ENCODE measurements at places on chromosomes 12 and 14.

DNA sequence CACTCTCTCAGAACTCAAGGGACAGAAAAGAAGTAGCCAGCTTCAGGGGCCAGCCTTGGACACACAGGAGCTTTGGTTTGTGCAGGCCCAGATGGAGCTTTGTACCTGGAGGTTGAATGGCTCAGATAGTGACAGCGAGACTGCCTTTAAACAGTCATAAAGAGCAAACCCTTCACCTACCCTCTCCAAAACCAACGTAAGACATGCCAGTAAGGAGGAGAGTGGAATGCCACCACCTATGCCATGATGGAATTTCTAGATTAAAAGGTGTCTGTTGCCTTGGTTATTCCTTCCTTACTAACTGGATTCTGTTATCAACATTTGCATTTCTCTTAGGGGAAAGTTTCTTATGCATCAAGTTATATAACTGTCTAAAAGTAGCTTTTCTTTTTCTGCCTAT, 98.1 kb downstream of the EML1 start:
- DNase-seq: no peak

GRCh38 chr12:21301-22189, 45.0 kb upstream of the IQSEC3 start:
- DNase-seq: no peak

DNA sequence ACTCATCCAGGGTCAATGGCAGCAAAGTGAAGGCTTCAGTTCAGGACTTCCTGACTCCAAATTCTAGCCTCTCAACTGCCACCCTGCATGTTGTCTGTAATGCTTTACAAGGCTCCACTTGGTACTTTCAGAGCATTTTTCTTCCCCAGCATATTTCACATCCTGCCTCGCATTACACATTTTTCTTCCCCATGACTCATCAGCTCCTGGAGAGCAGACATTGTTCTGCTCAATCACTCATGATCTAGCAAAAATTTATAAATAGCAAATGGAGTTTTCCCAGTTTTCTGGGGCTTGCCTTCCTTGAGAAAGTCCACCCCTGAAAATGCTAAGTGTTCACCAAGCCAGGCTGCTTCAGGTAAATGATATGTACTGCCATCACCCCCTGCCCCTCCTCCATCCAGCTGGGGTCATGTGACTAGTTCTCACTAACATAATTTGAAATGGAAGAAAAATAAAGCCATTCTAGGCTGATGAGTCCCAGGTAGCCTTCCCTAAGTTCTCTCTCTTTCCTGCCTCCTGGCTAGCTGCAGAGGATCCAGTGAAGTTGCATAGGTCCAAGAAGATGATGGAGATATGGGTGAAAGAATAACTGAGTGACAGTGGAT, 69.4 kb downstream of the ARMH4 start:
- no peak for DNase-seq

DNA sequence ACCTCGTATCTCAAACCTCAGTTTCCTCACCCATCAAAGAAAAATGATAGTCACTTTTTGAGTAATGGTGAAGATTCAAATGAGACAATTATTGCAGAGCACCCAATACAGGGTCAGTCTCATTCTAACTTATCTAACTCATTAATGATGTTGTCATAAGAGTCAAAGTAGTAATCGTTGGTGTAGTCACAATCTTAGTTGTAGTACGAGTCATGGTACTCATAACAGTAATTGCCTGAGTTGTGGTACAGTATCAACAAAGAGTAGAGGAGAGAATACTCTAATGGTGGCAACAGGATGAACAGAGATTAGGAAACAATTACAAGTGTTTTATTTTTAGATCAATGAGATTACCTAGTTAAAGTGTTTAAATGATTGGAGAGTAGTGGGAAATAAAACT, 93.6 kb upstream of the TMTC2 start:
- DNase-seq: no peak

GRCh38 chr14:58650857-58651256, 13.1 kb downstream of the DACT1 start:
- DNase-seq: no peak

DNA sequence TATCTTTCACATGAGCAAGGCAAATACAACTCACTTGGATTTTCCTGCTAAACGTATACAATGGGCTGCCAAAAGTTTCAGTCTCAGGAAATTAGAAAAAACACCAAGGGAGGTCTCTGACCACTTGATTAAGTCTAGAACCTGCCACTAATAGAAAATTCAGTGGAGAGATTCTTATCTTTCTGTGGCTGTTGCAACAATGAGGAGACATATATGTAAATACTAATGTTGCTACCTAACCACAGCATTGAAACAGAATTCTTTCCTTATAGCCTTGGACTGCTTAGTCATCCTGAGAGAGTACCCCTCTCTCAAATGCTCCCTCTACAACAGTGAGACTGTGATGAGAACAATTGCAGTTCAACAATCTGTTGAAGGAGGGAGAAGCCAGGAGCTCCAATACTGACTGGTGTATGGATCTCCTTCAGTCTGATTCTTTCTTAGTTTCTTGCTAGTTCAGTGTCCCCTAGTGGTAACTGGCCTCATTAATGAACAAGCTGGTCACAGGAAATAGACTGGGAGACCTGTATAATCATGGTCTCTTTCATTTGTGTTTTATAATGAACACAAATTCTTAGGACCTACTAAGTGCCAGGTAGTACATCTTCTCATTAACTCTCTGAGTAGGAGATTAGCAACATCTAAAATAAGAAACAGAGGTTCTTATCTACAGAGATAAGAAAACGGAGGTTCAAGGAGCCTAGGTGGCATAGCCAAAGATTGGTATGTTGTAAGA, 164.5 kb downstream of the SLC38A4 start:
- DNase-seq: peak; percentile 38

- DNase-seq: no peak
These were observed 331.4 kb downstream of the MED13L start for GRCh38 chr12:115946092-115946491.

DNA sequence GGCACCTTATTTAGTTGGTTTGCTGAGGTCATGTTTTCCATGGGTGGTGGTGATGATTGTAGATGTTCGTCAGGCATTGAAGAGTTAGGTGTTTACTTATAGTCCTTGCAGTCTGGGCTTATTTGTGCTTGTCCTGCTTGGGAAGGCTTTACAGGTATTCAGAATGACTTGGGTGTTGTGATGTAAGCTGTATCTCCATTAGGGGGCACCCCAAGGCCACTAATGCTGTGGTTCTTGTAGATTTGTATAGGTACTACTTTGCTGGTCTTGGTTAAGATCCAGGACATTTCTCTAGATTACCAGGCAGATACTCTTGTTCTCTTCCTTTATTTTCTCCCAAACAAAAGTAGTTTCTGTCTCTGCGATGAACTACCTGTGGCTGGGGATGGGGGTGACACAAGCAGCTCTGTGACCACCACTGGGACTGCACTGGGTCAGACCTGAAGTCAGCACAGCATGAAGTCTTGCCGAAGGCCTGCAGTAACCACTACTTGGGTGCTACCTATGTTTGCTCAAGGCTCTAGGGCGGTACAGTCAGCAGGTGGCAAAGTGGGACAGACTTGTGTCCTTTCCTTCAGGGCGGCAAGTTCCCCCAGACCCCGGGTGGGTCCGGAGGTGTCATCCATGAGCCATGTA, 35.8 kb upstream of the FBXO33 start:
- DNase-seq: no peak

DNA sequence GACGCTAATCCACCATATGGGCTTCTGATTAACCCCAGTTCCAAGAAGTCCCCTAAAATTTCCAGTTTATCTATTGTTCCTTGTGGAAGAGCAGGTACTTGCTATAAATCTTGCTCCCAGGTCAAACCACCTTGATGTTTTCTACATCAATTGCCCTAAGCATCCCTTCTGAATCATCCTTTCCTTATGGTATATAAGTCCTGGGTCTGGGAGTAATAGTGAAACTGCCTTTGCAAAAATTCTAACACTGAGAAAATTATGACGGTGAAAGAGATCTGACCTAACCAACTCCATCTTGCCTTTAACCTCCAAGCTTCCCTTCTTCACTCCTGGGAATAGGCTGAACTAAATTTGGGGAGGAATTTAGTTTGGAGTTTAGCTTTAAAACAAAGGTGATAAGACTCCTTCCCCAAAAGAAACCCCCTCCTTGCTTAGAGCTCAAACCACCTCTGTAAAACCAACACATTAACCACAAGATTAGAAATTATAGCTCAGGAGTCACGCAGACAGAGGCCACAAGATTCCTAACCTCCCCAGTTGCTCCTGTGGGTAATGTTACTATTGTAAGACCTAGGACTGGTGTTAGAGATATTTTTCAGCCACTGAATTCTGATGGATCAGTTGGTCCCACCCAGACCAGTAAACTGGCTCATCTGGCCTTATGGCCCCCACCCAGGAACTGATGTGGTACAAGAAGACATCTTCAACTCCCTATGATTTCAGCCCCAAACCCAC, 33.8 kb upstream of the DTX1 start:
- DNase-seq: no peak

DNA sequence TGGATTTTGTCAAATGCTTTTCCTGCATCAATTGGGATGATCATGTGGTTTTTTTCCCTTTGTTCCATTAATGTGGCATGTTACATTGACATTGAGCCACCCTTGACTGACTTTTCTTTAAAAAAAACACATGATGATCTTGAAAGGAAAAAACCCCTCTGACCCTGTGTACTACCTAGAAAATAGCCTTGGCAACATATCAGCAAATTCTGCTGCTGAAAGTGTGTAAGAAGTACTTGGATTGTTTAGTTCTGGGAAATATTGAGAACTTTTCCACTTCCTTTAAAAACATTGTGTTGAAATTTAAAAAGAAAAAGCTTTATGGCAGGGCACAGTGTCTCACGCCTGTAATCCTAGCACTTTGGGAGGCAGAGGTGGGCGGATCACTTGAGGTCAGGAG, 20.7 kb downstream of the ACACB start:
- no peak for DNase-seq

- no peak for DNase-seq
These were observed 156.8 kb downstream of the KCNA5 start for GRCh38 chr12:5200278-5201087.

DNA sequence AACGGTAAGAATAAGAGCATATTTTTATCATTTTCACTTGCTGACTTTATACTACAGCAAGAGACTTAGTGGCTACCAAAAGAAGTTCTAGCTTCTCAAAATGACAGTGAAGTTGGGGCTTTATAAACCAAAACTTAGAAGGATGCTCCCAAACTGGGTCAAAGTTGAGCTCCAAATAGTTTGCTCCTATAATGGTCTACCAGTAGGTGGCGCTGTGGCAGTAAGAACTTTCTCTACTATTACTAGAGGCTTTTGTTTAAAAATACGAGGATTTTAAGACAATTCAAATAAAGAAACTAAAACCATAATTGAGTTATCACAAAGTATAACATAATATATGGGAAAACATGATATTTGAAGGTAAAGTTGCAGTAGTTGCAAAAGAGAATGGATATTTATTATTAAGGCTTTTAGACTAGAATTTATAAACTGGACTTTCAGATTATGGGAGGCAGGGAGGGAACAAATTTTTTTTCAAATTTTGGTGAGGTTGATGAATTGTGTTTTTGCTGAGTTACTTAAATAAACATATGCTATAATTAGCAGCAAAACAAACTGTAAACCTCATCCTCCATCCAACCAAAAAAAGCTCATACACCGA, 75.0 kb downstream of the TGFB3 start:
- no peak for DNase-seq

GRCh38 chr14:75277008-75277814, 1.4 kb upstream of the FOS start:
- DNase-seq: no peak

GRCh38 chr12:38921025-38921677, 15.8 kb upstream of the CPNE8 start:
- peak; percentile 24 for DNase-seq

GRCh38 chr14:90355540-90356518, 24.1 kb upstream of the NRDE2 start:
- DNase-seq: no peak

- DNase-seq: peak; percentile 7
These were observed 88.6 kb downstream of the R3HDM2 start for GRCh38 chr12:57342207-57342691.

DNA sequence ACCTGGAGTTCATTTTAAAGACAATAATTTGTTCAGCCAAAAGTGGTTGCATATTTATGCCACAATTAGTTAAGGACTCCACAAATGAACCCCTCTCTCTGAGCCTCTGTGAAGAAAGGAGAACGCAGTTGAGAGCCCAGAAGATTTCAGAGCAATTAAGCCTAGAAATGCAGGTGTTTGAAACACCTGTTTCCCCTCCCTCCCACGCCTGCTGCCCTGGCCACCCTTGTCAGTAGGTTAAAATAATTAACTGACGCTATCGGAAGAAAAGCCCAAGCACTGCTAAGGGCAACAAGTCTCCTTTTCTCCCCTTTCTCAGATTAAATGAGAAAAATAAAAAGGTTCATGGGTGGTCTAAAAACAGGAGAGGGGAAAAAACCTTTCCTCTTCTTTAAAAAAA, 99.2 kb downstream of the PPM1A start:
- no peak for DNase-seq

GRCh38 chr14:24813089-24813815, 179.3 kb upstream of the GZMB start:
- no peak for DNase-seq

- DNase-seq: no peak
These were observed 5.0 kb downstream of the FANCM start for GRCh38 chr14:45140661-45141187.

Measured in left renal pelvis (tissue), 4 donors.